ENCODE measurements at places on chromosomes 2 and 18. TPM values are rescaled to one million over a fixed set of nuclear protein-coding genes. Genes with fewer than 3 reads are reported as not detected.

DNA sequence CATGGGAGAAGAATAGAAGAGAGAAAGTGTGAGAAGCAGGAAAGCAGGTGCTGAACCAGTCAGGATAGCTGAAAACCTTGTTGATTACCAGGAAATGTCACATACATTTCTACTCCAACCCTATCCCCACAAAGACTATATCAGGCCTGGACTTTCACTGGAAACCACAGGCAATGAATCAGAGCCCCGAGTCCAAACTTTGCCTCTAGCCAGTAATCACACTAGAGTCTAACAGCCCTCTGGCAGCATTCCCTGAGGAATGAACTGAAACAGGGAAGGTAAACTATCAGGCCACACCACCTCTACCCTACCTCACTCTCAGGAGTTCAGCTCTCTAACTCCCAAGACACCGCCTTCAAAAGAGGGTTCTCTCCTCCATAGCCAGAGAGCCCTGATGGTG, 18.7 kb upstream of the IHH start:
- H3K27me3 ChIP-seq: no peaks in the 10 kb centered on the region
- H3K4me3 ChIP-seq: no peak overlapping the region
- peaks cover 32% of the 10 kb centered on the region for H3K4me1 ChIP-seq

DNA sequence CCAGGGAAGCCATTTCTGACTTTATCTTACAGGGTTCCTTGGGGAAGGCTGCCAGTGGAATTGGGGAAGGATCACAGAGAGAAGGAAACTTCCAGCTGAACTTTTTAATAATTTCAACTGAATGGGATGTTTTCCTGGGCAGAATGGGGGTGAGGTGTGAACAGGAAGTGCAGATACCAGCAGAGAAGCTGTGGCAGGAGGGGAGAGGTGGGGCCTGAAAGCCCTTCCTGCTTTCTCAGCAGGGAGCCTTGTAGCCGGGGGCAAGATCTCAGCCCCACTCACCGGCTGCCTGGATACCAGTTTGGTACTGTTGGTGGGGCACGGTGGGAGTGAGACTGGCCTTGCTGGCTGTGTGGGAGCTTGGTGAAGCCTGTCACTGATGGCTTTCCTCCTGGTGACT, 170.5 kb downstream of the ZBTB7C start:
- DNase-seq: no peak
- no peak overlapping the region for H3K4me3 ChIP-seq
- peak overlapping the region; percentile 34 for H3K27ac ChIP-seq
- H3K36me3 ChIP-seq: no peaks in the 10 kb centered on the region
- H3K4me1 ChIP-seq: no peaks in the 10 kb centered on the region

GRCh38 chr2:169715379-169716237, 18.0 kb upstream of the KLHL23 start:
- H3K27me3 ChIP-seq: no peaks in the 10 kb centered on the region
- no peak overlapping the region for H3K4me3 ChIP-seq
- no peak for DNase-seq
- no peaks in the 10 kb centered on the region for H3K4me1 ChIP-seq
- no peaks in the 10 kb centered on the region for H3K36me3 ChIP-seq

DNA sequence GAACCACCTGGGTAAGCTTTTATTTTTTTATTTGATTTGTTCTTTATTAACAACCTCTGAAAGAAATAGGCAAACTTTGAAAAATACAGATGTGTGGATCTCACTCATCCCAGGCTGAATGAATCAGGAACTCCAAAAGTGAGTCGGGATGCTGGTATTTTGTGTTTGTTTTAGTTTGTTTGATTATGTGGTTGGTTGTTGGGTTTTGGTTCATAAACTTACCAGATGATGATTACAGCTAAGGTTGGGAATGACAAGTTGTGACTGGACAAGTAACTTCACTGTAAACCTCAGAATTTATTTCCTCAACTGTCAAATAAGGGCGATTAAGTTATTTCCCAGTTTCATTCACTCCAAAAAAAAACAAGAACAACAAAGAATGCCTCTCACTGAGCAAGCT, 80.5 kb upstream of the KIF5C start:
- no peaks in the 10 kb centered on the region for H3K4me1 ChIP-seq
- DNase-seq: no peak
- H3K27me3 ChIP-seq: no peaks in the 10 kb centered on the region
- no peaks in the 10 kb centered on the region for H3K36me3 ChIP-seq

DNA sequence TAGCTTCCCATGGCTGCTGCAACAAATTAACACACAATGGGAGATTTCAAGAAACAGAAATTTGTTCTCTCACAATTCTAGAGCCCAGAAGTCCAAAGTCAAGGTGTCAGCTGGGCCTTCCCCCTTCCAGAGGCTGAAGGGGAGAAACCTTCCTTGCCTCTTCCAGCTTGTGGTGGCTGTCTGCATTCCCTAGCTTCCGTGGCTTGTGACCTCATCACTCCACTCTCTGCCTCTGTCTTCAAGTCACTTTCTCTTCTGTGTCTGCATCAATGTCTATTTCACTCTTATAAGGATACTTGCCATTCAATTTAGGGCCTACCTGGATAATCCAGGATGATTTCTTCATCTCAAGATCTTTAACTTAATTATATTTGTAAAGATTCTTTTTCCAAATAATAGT, 16.8 kb upstream of the SRBD1 start:
- H3K4me3 ChIP-seq: no peak overlapping the region
- H3K27me3 ChIP-seq: peaks cover 6% of the 10 kb centered on the region
- H3K4me1 ChIP-seq: no peaks in the 10 kb centered on the region

DNA sequence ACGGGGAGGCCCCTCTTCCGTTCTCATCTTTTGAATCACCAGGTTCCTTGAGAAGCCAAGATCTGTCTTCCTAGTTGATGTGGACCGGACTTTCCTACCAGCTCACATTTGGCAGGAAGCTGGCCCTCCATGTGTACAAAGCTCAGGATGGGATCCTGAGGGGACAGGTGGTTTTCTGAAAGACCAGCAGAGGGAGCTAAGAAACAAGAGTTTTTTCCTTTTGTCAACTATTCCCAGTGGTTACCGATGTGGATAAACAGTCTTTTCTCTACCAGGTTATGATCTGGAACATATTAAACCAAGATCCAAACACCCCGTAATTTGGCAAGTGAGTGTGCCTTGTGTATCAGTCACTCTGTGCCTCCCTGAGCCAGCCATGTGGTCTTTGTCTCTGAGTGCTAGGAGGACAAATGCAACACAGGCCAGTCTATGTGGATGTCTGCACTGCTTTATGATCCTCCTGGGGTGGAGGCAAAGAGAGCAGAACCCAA, 25.1 kb upstream of the ARHGAP25 start:
- peaks cover under 1% of the 10 kb centered on the region for H3K4me1 ChIP-seq
- H3K36me3 ChIP-seq: no peaks in the 10 kb centered on the region
- DNase-seq: no peak

- H3K4me3 ChIP-seq: no peak overlapping the region
- H3K36me3 ChIP-seq: no peaks in the 10 kb centered on the region
- peaks cover 1% of the 10 kb centered on the region for H3K4me1 ChIP-seq
- no peak overlapping the region for H3K27ac ChIP-seq
- no peak for DNase-seq
Observed at GRCh38 chr2:174787487-174788205, 23.4 kb upstream of the CHRNA1 start.

GRCh38 chr2:85071096-85071495, 62.1 kb upstream of the TCF7L1 start:
- no peak for DNase-seq
- no peaks in the 10 kb centered on the region for H3K36me3 ChIP-seq
- H3K27ac ChIP-seq: no peak overlapping the region
- peaks cover 7% of the 10 kb centered on the region for H3K27me3 ChIP-seq
- peaks cover 8% of the 10 kb centered on the region for H3K4me1 ChIP-seq

DNA sequence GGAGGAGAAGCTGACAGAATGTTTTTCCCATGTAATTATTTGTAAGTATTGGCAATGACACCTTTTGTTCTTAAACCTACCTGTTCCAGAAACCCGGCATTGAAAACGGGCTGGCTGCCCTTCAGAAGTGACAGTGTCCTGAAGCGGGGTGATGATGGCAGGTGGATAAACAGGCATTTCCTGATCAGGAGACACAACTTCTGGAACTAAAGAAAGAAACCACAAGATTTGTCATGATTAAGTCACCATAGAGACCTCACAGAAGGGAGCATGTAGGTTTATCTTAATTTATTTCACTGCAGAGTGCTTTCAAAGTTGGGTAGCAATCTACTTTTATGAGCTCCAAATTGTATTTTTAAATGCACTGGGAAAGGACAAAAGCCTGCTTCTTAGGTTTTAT, 43.1 kb downstream of the TTN start:
- H3K4me1 ChIP-seq: no peaks in the 10 kb centered on the region
- H3K27me3 ChIP-seq: no peaks in the 10 kb centered on the region
- H3K27ac ChIP-seq: no peak overlapping the region
- H3K36me3 ChIP-seq: peaks cover 16% of the 10 kb centered on the region
- H3K4me3 ChIP-seq: no peak overlapping the region

The RAB6C gene
- total RNA-seq: 0.94 TPM

The ZNF804A gene
- 1.8 TPM for total RNA-seq

The FIGN gene
- total RNA-seq: 14.2 TPM

All from spleen (tissue), 13 donors.